ENCODE measurements at places on chromosomes 13 and 19.

- no peak for DNase-seq
These were observed 11.9 kb upstream of the PRKD2 start for GRCh38 chr19:46728693-46729339.

- DNase-seq = no peak
These were observed 1058.2 kb downstream of the PCDH9 start for GRCh38 chr13:66171920-66172319.

- no peak for DNase-seq
These were observed 785.6 kb upstream of the KLHL1 start for GRCh38 chr13:70893832-70894231.

- no peak for DNase-seq
These were observed 47.6 kb downstream of the FOXO1 start for GRCh38 chr13:40618581-40619478.

DNA sequence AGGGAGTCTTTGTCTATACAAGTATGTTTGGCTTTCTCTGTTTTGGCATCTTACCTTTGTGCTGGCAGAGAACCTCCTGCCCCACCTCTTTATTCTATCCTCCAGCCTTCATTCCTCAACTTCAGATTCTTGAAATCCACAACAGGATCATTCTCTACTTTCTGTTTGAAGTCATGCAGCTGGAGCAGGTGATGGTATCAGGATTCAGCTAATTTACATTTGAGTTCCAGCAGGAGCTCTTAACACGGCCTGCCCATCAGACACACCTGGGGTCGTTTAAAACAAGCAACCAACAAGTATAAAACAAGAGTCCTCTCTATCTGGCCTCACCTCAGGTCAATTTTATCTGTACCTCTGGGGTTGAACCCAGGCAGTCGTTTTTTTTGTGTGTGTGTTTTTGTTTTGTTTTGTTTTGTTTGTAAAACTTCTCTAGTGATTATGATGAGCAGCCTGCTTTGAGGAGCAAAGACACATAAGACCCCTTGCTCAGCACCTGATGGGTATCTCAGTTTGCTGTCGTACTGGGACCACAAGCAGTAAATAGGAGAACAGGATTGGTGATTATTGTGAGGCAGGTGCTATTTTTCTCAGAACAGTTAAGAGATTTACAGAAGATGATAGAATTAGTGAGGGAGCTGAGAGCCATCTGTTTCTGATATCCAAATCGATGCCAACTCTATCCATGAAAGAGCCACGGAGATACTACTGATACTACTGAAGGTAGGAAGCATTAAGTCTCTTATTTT is 78.4 kb downstream of the GPC6 start:
- DNase-seq = no peak

- no peak for DNase-seq
These were observed 10.9 kb upstream of the MEIS3 start for GRCh38 chr19:47430041-47430802.

GRCh38 chr13:106593132-106593531 is 25.2 kb upstream of the ARGLU1 start:
- DNase-seq = no peak

GRCh38 chr13:25463496-25463895 is 91.7 kb downstream of the ATP8A2 start:
- DNase-seq = no peak

GRCh38 chr13:106690779-106691178 is 122.8 kb upstream of the ARGLU1 start:
- DNase-seq = no peak

- no peak for DNase-seq
These were observed 1.1 kb downstream of the RYR1 start for GRCh38 chr19:38434549-38435051.

DNA sequence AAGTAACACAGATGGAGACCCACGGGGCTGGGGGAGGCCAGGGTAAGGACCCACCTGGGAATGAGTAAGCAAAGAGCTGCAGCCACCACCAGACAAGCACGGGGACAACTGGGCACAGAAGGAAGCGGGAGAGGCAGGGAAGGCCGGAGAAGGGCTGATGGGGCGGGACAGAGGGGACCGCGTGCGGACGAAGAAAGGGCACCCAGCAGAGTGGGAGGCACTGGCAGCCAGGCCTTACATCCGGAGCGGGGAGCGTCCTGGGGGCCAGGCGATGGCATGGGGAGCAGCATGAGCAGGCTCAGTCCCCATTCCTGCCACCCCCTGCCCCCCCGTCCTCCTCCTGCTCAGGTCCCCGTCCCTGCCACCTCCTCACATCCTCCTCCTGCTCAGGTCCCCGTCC is 3.0 kb downstream of the PROZ start:
- DNase-seq = no peak

DNA sequence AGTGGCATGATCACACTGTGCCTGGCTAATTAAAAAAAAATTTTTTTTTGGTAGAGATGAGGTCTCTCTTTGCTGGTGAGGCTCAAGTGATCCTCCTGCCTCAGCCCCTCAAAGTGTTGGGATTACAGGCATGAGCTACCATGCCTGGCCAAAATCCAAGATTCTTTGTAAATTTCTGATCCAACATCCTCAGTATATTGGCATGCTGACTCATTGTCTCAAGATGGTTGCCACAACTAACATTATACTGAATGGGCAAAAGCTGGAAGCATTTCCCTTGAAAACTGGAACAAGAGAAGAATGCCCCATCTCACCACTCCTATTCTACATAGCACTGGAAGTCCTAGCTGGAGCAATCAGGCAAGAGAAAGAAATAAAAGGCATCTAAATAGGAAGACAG is 100.0 kb downstream of the KLF5 start:
- DNase-seq = no peak

DNA sequence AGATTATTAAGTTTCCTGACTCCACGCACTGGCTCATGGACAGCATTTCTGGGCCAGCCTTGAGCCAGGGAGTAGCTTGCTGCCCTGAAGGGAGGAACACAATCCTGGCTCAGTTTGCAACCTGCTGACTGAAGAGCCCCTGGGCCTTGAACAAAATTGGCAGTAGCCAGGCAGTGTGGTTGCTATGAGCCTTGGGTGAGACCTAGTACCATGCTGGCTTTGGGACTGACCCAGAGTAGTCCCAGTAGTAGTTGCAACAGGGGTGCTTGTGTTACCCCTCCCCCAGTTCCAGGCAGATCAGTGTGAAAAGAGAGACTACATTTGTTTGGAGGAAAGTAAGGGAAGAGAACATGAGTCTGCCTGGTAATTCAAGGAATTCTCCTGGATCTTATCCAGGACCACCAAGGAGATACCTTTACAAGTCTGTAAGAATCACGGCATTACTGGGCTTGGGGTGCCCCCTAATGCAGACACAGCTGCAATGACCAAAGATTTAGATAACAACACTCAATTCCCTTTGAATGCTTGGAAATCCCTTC is 22.0 kb downstream of the ITGBL1 start:
- no peak for DNase-seq

- DNase-seq = no peak
These were observed 102.8 kb downstream of the KATNAL1 start for GRCh38 chr13:30204564-30204963.

DNA sequence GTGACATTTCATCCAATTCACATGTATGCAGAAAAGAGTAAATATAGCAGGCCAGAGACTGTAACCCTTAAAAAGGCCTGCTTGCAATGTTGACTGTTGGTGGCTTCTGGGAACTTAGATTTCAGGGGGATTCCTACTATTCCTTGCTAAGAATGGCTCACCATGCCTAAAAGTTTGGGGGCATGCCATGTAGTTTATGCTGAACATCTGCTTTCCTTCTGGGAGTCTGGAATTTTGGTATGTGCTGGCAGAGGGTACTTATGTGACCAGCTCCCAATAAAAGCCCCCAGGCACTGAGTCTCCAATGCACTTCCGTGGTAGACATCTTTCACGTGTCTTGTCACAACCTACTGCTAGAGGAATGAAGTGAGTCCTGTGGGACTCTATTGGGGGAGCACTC is 88.4 kb upstream of the PCDH8 start:
- no peak for DNase-seq

DNA sequence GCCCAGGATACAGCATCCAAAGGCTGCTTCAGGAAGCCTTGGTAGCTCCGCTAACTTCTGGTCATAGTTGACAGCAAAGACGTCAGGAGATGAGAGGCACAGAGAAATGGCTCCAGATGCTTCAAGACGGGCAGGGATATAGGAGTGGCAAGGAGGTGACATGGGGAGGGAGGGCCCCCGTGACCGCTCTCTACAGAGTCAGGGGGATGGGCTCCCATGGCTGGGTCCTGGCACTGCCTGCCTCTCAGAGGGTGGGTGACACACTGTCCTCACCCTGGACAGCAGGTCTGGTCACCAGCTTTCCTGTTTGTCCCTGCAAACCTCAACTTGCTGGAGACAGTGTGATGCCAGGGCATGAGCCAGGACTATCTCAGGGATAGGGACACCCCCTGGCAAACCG is 10.3 kb upstream of the ZNF14 start:
- no peak for DNase-seq

DNA sequence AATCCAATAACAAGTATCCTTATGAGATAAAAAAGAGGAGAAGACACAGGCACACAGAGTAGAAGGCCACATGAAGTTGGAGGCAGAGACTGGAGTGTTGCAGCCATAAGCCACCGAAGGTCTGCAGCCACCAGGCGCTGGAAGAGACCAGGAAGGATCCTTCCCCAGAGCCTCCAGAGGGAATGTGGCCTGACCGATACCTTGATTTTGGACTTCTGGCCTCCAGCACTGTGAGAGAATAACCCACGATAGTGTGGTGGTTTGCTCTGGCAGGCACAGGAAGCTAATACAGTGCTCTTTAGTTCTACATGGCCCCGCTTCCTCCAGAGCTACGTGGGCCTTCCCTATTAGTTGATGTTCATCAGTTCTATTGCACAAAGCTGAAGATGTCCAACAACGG is 15.3 kb upstream of the SULT2A1 start:
- no peak for DNase-seq
